Right atrium auricular region (tissue), 2 donors: ENCODE measurements at places on chromosomes 16 and 17. TPM values are rescaled to one million over a fixed set of nuclear protein-coding genes. Genes with fewer than 3 reads are reported as not detected.

The HS3ST3A1 gene
- total RNA-seq, result 5.6 TPM

The NT5M gene
- total RNA-seq, result 6.7 TPM

The SLC2A4 gene
- 70.3 TPM for total RNA-seq

The APOBR gene
- 0.78 TPM for total RNA-seq

The SOX15 gene
- 11.5 TPM for total RNA-seq

The G6PC1 gene
- total RNA-seq, result not detected

The MT1F gene
- 6.1 TPM for total RNA-seq

The TMEM88 gene
- 53.2 TPM for total RNA-seq

The CPHXL2 gene
- total RNA-seq, result not detected

The CES5A gene
- not detected for total RNA-seq

The PNMT gene
- 14.9 TPM for total RNA-seq

The ADAP2 gene
- 11.1 TPM for total RNA-seq

The SECTM1 gene
- total RNA-seq, result 7.7 TPM

The EFCAB5 gene
- not detected for total RNA-seq

The TBC1D16 gene
- 9.8 TPM for total RNA-seq
